CD4-positive, alpha-beta memory T cell (primary cell): ENCODE measurements at places on chromosomes 7 and 10.

DNA sequence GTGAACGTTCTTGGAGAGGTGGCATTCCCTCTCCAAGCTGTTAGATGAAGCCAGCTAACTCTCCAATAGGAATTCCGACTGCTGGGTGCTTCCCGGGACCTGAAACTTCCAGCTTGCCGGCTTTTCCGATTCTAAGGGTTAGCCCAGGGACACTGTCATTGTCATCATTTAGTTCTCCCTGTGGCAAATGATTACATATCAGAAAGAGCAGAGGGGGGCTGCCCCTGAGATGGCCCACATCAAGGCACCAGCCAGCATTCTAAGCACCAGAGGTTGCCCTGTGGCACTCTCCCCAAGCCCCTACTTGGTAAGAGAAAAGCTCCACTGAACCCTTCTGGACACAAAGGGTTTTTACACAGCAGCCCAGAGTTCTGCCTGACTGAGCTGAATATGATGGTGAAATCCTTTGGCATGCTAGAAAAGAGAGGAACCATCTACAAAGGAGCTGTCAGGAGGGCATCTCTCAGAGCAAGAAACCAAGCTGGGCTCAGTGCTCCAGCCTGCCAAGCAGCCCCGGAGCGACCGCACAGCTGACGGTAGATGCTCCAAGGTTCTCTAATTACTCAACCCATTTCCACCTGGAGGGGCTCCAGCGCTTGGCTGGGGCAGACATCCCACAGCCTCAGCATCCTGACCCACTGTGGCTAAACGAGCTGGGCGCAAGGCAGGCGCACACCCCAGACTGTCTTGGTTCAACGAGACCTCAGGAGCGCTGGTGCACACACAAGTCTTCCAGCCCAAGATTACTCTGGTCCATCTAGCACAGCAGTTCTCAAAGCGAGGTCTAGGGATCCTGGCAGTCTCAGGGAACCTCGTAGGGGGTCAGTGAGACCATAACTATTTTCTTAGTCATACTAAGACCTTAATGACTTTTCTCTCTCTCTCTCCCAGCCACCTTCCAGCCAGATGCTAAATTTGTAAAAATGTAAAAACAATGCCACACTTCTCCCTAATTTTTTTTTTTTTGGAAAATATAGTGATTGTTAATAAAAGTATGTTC, 160.5 kb downstream of the GFRA1 start:
- DNase-seq, result no peak

GRCh38 chr7:132102942-132103341, 473.3 kb downstream of the PLXNA4 start:
- no peak for DNase-seq

GRCh38 chr10:75058161-75058560, 53.3 kb upstream of the SAMD8 start:
- no peak for DNase-seq

GRCh38 chr10:73083221-73083620, 13.4 kb downstream of the P4HA1 start:
- no peak for DNase-seq

DNA sequence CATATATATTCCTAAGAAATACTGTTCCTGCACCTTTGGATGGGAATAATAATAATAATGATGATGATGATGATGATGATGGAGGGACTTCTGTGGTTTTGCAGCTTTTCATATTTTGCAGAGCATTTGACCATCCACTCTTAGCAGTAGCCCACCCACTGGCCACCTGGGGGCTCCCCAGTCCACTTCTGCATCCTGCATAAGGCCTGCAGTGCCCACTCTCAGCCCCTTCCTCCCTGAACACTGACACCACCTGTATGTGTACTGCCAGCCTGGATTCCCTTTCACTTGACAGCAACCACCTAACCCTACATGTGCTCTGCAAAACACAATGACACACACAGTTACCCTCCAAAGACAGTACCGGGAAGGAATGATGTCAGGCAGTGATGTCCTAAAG, 131.4 kb downstream of the ADAM12 start:
- no peak for DNase-seq

- DNase-seq, result no peak
Observed at GRCh38 chr7:29496355-29497020, 67.1 kb upstream of the PRR15 start.

GRCh38 chr7:17095931-17096330, 202.5 kb upstream of the AHR start:
- DNase-seq, result no peak

- no peak for DNase-seq
Observed at GRCh38 chr10:93342366-93342765, 139.8 kb downstream of the MYOF start.

- DNase-seq, result no peak
Observed at GRCh38 chr7:114981323-114981722, 59.4 kb downstream of the MDFIC start.

GRCh38 chr10:131041441-131041840, 270.1 kb downstream of the TCERG1L start:
- no peak for DNase-seq

- no peak for DNase-seq
Observed at GRCh38 chr10:1559311-1559710, 178.0 kb downstream of the ADARB2 start.

DNA sequence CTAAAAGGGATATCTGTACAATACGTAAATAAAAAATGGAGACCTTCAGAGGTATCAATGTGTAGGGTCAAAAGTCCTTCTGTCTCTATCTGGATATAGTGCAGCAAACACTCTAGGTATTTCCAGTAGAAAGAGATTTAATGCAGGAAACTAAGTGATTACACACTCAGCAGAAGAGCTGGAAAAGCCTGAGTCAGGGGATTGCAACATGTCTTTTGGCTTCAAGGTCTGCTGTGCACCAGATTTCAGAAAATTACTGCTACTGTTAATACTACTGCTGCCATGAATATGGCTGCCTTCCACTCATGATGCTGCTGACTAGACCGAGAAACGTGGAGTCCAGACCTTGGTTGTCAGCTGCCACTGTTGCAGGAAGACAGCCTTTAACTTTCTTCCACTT, 94.9 kb upstream of the DLX6 start:
- DNase-seq, result no peak

DNA sequence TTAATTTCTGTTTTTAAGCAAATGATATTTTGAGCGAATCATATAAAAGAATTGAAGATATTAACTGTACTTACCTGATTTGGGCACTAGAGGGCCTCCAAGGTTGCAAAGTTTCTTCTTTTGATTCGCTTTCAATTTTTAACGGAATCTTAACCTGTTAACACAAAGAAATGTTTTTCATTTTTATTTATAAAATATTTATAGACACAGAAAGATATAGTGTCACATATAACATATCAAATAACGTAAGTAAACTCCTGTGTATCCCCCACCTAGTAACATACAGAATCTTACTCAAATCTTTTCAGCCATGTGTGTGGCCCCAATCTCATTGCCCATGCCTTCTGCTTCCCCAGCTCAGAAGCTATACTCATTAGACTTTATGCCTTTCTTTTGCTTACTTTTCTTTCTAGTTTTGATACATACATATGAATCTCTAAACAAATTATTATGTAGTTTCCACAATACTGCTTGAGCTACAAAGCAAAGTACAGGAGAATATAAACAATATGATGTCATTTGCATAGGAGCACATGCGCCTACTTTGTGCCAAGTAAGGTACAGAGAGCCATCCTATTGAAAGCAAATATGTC, 49.5 kb upstream of the ZPBP start:
- peak; percentile 59 for DNase-seq

DNA sequence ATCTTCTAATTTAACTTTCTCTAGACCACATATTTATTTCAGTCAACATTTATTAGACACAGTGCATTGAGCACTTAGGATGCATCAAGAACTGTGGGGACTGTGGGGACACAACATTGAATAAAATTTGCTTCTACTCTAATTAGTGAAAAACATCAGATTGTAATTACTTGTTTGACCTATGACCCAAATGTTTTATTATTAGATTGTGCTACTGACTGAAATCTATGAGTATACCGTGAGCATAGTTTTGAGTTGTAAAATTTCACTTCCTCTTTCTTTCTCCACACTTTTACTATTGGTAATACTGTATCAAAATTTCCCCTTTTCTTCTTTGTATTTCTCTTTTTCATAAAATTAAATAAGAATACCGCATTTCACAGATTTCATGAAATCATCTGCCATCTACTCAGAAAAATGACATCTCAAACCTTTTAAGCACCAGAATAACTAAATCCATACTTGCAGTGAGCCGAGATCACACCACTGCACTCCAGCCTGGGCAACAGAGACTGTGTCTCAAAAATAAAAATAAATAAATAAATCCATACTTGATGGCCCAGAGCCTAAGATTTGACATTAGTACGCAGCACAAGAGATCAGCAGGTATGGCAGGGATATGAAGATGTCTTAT, 25.4 kb upstream of the INPP5F start:
- DNase-seq, result no peak

- no peak for DNase-seq
Observed at GRCh38 chr10:130194991-130195645, 58.9 kb downstream of the GLRX3 start.

DNA sequence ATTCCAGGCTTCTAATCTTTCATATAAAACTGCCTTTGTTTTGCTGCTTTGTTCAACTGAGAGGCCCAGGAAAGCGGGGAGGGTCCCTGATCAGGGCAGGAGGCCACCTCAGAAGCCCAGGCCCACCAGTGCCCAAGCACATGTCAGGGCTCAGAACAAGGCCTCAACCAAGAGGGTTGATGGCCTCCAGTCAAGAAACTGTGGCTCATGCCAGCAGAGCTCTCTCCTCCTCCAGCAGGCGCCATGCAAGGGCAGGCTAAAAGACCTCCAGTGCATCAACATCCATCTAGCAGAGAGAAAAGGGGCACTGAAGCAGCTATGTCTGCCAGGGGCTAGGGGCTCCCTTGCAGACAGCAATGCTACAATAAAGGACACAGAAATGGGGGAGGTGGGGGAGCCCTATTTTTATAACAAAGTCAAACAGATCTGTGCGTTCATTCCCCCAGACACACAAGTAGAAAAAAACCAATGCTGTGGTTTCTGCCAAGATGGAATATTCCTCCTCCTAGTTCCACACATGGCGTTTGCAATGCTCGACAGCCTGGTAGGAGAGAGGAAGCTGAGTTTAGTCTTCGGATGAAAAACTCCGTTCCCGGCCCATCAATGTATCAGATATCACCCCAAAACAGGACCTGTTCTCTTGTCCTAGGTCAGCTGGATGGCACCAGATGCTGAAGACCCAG, 34.0 kb downstream of the PSAP start:
- no peak for DNase-seq

GRCh38 chr7:125775317-125775716, 845.7 kb upstream of the POT1 start:
- no peak for DNase-seq

DNA sequence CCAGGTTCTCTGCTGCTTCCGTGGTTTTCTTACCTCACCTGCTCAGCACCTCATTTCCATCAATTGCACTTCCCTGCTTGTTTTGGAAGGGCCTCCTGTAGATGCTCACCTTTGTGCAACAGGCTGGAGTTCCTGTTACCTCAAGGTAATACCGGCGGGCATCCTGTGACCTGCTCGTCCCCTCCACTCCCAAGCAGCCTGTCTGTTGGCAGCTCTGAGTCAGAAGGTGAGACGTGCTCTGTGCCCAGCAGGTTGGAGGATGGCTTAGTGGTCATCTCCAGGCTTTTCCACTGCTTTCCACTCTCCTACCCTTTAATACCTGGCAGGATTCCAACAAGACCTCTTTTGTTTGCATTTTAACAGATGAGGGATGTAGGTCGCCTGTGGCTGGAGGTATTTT, 86.0 kb downstream of the CAMK1D start:
- DNase-seq, result no peak
